Stimulated activated CD8-positive, alpha-beta memory T cell treated with anti-CD3 and anti-CD28 coated beads, Interleukin-4, amount 100 ng/mL, for 1 hour (primary cell): ENCODE measurements at places on chromosomes 5 and 9.

DNA sequence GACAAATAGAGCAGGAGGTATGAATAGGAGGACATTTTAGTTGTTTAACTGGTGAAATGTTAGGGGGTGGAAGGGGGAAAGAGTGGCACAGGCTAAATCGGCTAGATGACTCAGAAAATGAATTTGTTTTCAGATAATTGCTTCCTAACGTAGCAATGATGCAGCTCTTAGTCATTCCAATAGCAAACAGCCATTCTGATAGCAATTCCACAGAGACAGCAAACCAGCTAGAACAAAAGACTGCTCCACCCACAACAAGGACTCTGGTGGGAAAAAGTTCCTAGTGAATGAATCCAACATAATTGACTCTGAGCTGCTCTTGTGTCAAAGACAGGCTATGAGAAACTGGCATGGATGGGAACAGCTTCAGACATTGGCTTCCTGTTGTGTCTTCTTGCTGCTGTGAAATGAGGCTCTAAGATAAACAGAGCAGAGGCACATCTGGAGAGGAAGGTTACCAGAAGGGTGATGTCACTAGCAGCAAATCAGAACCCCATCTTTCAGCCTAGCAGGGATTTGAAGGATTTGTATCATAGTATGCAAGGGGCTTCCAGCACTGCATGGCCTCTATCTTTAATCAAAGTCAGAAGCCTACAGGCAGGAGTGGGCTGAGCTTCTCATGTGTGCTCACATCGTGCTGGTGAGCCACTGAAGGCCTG lies 28.1 kb upstream of the F2RL1 start:
- DNase-seq: no peak

- no peak for DNase-seq
Observed at GRCh38 chr5:135436951-135437418, 10.2 kb downstream of the DCANP1 start.

DNA sequence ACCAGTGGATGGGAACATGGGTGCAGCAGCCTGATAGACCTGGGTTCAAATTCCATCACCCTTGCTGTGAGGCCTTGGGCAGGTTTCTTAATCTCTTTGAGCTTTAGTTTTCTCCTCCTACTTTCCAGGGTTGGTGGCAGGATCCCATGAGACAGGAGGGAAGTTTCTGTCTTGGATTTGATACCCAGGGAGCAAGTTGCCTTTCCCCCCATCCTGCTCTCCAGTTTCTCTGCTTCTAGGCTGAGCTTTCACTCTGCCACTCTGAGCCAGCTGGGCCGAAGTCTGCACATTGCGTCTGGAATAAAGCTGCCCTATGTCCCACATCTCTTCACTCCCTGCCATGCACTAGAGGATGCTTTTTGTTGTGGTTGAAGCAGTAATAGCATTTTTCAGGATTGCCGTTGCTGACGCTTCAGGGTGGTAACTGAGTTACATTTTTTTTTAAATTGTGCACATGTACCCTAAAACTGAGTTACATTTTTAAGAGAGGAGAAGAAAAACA lies 40.5 kb upstream of the ANGPTL2 start:
- DNase-seq: no peak

GRCh38 chr9:116000748-116001329 lies 152.8 kb upstream of the PAPPA start:
- DNase-seq: no peak
